Osteoblast (primary cell): ENCODE measurements at places on chromosomes 7 and 10. TPM values are rescaled to one million over a fixed set of nuclear protein-coding genes. Genes with fewer than 3 reads are reported as not detected.
A peak's percentile ranks its signal among the peaks of the same experiment; 100 is the strongest.

- DNase-seq = no peak
Observed at GRCh38 chr10:28631896-28632583, 45.3 kb upstream of the BAMBI start.

Gene GPER1
- total RNA-seq = 10.3 and 10.5 TPM in 2 replicates

Gene MMP21
- not detected in 2 replicates for total RNA-seq

DNA sequence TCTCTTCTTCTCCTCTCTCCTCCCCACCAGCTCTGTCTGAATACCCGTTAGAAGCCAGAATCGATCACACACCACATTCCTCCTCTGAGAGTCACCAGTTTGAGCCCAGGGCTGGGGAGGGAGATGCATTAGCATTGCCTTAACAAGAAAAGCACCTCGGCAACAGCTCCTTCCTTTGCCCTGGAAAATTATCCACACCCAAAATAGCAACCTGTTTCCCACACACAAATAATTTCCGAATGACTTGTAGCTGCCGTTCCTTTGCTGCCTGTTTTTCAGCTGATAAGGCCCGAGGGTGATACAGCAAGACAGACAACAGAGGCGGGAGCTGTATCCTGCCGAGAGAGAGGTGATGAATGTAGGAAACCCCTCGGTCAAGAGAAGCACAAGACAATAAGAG is 91.3 kb downstream of the CPXM2 start:
- DNase-seq = no peak

Gene SLC29A4
- total RNA-seq = 0.88 and 1.1 TPM in 2 replicates

GRCh38 chr7:39043531-39043930 is 65.8 kb downstream of the POU6F2 start:
- DNase-seq = no peak

DNA sequence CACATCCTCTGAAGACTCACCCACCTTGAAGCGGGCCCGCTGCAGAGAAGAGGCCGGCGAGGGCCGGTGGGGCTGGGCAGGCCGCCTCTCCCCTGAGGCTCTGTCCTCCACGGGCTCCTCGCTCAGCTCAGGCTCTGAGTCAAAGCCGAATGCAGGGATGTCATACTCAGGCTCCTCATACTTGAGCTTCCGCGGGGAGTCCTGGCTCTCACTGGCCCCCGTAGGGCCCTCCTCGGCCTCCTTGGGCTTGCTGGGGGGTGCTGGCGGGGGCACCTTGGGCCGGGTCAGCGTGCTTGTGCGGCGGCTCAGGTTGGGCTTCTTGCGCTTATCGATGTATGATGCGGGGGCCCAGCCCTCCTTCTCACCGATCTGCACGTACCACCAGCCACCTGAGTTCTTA is 109.9 kb downstream of the NEURL1 start:
- no peak for DNase-seq

Gene GPR26
- not detected in 2 replicates for total RNA-seq

- DNase-seq = no peak
Observed at GRCh38 chr10:17689137-17689536, 45.2 kb downstream of the STAM start.

DNA sequence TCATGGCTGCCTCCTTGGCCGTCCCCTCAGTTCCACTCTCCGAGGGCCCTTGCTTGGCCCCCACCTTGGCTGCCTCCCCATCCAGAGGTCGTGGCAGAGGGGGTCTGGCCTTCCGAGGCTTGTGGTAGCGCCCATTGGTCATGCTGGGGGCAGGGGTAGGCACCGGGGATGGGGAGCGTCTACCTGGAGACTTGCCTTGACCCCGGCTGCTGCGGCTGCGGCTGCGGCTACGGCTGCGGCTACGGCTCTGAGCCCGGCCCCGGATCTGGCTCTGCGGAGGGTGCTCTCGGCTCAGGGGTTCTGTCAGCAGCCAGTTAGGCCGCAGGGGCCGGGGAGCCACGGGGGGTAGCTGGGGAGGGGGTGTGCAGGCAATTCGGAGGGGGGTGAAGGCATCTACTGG is 10.7 kb downstream of the LZTS2 start:
- DNase-seq = peak; percentile 13

Gene CYP26C1
- total RNA-seq = under 0.01 TPM in 2 replicates

DNA sequence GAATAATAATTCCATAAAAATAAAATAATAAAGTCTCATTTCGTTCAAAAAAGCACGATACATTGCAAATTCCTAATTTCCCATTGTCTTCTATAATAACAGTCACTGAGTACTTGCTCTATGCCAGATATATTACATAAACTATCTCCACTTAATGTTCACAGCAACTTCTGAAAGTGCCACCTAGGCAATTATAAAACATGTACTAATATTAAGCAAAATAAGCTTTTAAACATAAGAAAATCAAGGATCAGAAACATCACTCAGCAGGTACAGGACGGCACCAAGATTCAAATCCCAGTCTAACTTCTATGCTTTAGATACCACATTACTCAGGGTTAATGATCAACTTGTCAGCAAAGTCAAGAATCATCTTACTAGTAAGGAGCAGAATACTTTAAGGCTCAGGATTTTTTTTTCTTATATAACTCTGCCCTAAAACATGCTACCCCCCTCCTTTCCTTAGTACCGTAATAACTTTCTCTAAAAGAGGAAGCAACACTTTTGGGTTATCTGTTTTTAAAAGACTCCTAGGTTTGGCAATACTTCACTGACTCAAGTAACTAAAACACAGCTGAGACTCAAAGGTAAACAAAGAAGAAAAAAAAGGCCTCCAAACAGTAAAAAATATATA is 51.3 kb downstream of the USP6NL start:
- no peak for DNase-seq

Gene PNLIPRP3
- total RNA-seq = 0.59 and 0.72 TPM in 2 replicates

Gene TAS2R5
- 0.72 and 1.8 TPM in 2 replicates for total RNA-seq

GRCh38 chr7:151711906-151712809 is 164.8 kb downstream of the PRKAG2 start:
- DNase-seq = peak; percentile 77

GRCh38 chr10:61986382-61986781 is 84.9 kb downstream of the ARID5B start:
- no peak for DNase-seq

DNA sequence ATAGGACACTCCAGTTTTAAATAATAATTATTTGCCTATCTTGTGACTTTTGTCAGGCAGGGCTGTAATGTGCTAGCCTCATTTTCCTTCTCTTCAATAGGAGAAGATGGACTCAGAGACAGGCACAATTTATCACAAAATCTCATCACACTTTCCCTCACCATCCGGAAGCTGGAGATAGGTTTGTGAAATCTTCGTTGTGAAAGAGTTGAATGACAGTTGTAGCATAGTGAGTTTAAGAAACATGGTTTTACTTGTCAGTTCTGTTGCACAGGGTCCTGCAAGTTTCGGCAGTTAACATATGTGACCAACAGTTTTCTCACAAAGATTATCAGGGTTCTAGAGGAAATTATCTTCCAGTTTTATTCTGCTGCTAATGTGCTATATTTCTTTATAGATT is 37.7 kb upstream of the MAP3K8 start:
- no peak for DNase-seq

- DNase-seq = no peak
Observed at GRCh38 chr7:34044734-34045353, 139.5 kb downstream of the BMPER start.

Gene NKX2-3
- total RNA-seq = not detected in 2 replicates
